ENCODE measurements at places on chromosomes 6 and 20. TPM values are rescaled to one million over a fixed set of nuclear protein-coding genes. Genes with fewer than 3 reads are reported as not detected.

The DSE gene
- 5.1 TPM for total RNA-seq

The LY6G5C gene
- total RNA-seq: 2.6 TPM

The DEFB116 gene
- total RNA-seq: not detected

The FAM217A gene
- not detected for total RNA-seq

The CLVS2 gene
- total RNA-seq: not detected

The ZKSCAN3 gene
- 6.5 TPM for total RNA-seq

The HUS1B gene
- total RNA-seq: 0.86 TPM

The PPP1R18 gene
- 269 TPM for total RNA-seq

The MRAP2 gene
- not detected for total RNA-seq

The UNC93A gene
- not detected for total RNA-seq

The ZNF184 gene
- 16.2 TPM for total RNA-seq

The TRIM39 gene
- 15.6 TPM for total RNA-seq

The XKR7 gene
- total RNA-seq: not detected

The AGER gene
- 27.6 TPM for total RNA-seq

The COL20A1 gene
- not detected for total RNA-seq

DNA sequence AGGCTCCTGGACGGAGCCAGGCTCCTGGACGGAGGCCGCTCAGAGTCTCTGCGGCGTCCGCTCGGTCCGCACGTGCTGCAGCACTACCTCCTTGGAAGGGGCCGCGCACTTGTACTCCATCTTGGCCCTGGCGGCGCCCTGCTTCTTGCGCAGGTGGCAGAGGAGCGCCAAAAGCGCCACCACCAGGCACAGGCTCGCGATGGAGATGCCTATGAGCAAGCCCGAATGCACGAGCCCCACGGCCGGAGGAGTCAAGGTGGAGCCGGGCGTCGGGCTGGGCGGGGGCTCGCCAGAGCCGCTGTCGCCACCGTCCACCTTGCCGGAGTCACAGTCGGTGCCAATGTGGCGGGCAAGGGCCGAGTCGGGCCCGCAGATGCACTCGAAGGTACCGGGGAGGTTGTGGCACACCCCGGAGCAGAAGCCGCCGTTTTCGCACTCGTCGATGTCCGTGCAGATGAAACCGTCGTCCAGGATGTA lies 1.7 kb downstream of the THBD start:
- DNase-seq: no peak

DNA sequence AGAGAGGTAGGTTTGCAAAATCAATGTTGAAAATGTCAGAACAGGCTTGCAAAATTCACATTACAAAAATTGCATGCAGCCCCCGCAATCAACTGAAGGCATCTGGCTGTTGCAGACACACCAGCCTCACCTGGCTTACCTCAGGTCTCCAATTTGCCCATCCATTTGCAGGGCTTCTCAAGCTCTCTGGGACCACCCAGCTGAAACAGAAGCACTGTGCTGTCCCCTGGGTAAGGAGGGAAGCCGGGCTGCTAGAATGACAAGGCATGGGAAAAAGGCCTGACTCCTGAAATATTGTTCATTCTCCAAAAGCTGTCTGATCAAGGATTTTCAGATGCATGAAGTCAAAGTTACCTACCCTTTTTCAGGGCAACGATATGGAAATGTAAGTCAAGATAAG lies 52.6 kb upstream of the CD93 start:
- no peak for DNase-seq

- DNase-seq: no peak
Measured at GRCh38 chr6:117976030-117976651, 69.1 kb downstream of the SLC35F1 start.

DNA sequence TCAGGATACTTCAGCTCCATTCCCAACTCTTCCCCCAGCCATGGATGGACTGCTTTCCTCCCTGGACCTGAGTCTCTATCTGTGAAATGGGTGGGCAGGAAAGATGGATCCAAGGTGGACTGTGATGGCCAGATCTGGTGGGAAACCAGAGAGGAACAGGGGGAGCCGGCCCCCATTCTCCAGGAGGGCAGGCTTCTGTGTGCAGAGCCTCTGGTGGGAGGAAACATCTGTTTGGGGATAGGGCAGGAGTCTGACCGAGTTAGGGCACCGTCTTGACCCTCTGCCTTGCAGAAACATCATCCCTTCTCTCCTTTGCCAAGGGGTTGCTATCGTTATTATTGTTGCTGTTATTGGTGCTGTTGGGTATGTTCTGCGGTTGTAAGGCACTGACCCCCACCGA lies 91.5 kb downstream of the TOX2 start:
- DNase-seq: no peak

DNA sequence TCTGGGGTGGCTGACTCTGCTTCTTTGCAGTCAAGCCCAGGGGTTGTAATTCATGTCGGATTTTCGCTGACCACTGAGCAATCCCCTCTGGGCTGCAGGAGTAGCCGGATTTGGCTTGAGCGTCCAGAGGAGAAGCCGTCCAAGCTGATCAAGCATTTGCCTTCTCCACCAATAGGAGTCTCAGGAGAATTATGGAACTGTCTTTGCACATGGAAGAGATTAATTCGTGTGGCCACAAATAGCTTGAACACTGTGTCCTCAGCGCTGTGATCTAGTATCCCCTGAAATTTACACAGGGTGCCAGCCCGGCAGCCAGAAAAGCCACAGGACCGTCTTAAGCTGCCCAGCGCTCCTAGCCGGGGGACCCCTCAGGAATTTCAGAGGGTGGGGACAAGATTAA lies 37.1 kb downstream of the EYA2 start:
- DNase-seq: no peak

- DNase-seq: no peak
Measured at GRCh38 chr6:44269921-44270525, at the start of gene TMEM151B. TSS of gene TMEM151B (plus strand) at chr6:44270450. CDS start at chr6:44270743, 293 bp downstream.

DNA sequence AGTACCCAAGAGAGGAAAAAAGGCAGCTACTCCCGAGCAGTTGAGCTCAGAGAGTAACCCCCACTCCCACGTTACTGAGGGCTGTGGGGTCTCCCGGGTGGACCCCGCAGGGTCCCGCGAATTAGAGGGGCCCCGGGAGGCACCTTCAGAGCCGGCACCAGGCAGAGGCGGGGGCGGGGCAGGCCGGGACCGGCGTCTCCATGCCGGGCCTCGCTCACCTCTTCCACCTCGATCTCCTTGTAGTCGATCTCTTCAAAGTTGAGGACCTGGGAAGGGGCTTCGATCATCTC lies 381 bp downstream of the MAP3K7 start:
- DNase-seq: no peak

DNA sequence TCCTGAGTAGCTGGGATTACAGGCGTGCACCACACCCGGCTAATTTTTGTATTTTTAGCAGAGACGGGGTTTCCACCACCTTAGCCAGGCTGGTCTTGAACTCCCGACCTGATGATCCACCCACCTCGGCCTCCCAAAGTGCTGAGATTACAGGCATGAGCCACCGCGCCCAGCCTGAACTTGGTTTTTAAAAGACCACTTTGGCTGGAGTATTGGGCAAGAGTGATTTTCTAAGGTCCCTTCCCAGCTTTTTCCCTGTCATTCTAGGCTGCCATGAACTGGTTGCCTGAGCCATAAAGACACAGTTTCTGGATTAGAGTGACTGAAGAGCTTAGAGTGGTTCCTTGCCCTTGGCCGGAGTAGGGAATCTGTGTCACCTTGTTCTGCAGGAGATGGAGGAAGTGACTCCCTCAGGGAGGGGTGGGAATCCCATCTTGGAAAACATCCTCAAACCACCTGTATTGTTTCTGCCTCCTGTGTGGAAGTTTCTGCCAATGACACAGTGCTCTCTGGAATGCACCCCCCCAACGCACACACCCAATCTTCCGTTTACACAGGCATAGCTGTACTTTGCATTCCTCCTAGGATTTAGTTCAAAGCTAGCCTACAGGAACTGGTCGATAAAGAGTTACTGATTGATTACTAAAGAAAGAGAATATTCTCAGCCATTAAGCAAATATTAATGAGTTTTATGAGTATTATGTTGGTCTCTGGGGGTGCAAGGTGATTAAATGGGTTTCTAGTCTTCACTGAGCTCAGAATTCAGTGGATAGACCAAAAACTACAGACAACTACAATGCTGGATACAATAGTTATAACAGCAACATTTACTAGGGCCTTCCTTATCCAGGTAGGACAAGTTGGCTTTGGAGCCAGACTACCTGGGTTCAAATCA lies 18.2 kb downstream of the BCL2L1 start:
- no peak for DNase-seq

GRCh38 chr6:89585154-89585553 lies 53.4 kb downstream of the LYRM2 start:
- DNase-seq: no peak

GRCh38 chr6:35919085-35919826 lies 1.6 kb downstream of the SRPK1 start:
- no peak for DNase-seq

DNA sequence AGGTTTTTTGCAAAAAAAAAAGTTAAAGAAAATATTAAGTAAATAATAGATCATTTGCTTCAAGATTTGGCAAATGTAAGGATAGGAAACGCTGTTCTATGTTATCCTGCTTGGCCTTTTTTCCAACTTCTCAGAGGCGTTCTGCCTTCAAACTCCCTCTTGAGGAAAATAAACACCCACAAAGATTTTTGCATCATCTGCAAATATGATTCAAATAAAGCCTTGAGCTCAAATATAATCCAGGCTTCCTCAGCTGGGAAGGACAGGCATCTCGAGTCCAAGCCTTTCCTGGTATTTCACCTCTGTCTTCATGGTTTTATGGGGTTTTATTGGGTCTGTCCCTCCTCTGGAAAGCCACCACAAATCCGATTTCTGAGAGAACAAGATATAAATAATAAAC lies 67.7 kb upstream of the PTPN1 start:
- DNase-seq: no peak

DNA sequence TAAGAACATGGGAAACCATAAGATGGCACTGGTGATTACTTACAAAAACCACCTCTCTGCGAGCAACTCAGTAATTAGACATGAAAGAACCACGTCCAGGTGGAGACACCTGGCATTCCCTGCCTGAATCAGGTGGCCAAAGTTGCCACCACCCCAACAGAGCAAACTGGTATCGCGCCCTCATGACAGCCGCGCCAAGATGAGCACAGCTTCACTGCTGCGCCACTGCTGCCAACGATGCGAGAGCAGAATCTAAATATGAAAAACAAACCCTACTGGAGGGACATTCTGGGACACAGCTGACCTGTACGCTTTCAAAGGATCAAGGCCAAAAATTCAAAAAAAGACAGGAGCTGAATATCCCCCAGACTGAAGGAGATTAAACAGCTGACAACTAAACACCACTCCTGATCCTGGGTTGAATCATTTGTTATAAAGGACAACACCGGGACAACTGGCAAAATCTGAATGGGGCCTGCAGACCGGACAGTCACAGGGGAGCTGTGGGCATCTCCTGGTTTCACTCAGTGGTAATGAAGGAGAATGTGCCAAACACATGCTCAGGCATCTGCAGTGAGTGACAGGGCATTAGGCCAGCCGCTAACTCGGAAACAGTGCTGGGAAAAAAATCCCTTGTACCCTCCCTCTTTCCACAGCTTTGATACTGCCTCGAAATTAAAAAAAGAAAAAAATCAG lies 17.4 kb downstream of the CST7 start:
- no peak for DNase-seq

- no peak for DNase-seq
Measured at GRCh38 chr6:84193114-84193708, 34.2 kb downstream of the CEP162 start.

DNA sequence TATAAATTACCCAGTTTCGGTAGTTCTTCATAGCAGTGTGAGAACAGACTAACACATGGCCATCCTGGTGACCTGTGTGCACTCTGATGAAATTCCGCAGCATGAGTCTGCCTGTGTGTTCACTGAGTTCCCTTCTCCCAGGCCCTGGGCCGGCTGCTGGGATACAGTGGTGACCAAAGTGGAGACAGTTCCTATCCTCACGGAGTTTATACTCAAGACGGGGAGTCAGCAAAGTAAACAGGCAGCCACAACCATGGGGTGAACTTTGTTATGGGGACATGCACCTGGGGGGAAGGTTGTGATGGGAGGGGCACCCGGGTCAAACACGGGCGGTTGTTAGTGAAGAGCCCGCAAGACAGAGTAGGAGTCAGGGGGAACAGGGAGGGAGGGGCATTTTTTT lies 202.0 kb downstream of the CDH4 start:
- DNase-seq: no peak

DNA sequence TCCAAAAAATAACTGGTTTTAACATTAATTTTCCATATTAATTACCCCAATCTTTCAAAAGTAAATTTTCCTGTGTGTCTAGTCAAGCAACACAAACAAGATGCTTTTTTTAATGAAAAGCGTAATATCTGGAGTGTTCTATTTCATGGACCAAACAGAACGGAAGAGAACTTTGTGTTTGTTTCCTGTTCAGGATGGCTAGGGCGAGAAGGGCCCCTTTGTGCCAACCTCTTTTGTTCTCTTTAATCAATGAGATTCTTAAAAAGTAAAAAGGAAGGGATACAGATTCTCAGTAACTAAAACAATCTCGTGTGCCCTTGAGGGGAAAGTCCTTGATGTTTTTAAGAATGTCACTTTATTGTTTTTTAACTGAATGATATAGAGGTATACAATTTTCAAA lies 55.7 kb downstream of the GNAS start:
- DNase-seq: no peak

- no peak for DNase-seq
Measured at GRCh38 chr6:41642960-41643898, 5.0 kb downstream of the MDFI start.

DNA sequence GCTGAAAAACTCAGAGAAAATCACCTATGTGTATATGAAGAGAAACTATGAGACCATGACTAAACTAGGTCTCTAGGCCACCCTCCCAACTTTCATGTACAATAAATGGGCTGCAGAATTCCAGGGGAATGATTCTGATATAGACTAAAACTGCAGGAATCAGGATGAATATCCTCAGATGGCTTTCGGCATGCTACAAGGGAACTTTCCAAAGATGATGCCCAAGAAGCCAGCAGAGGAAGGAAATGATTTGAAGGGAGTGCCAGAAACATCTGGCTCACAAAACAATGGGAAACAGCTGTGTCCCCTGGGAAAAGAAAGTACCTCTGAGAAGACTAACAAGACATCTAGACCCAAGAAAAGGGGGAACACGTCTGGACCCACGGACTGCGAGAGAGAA lies 41.1 kb downstream of the PLN start:
- no peak for DNase-seq

DNA sequence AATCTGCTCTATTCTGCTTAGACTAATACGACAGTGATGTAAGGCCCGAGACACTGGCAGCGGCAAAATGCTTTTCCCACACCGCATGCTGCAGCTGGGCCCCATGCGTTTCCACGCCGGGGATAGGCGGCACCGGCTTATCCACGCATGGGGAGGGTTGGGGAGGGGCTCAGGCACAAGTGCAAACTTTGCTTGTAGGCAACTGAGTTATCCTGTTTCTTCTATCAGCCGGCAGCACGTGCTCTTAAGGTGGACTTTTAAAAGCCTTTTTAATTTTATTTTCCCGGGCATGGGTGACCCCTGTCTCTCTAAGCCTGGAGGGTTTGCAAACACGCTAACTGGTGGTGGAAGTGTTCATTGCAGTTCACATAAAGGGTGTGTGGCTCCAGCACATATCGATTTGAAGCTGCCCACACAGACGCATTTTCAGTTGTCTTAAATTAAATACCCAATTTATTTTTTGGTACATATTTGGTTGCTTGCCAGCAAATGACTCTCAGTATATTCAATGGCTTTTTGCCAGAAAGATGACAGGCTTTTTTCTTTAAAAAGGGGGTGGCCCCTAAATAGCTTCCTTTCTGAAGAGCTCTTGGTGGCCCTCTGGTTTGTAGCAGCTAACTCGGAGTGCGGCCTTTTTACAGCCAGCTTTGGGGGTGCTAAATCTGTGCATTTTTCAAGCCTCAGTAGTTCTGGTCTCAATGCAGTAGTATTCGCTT lies 561.8 kb upstream of the AGPAT4 start:
- DNase-seq: no peak

Data from activated CD4-positive, alpha-beta memory T cell treated with anti-CD3 and anti-CD28 coated beads, Interleukin-2, amount 10 ng/mL, durations not matched to agents 7 days and 5 days (primary cell).